Activated effector memory CD4-positive, alpha-beta T cell treated with anti-CD3 and anti-CD28 coated beads, Interleukin-2, amount 50 U/mL, for 16 hours (primary cell): ENCODE measurements at places on chromosomes 2 and 18.

DNA sequence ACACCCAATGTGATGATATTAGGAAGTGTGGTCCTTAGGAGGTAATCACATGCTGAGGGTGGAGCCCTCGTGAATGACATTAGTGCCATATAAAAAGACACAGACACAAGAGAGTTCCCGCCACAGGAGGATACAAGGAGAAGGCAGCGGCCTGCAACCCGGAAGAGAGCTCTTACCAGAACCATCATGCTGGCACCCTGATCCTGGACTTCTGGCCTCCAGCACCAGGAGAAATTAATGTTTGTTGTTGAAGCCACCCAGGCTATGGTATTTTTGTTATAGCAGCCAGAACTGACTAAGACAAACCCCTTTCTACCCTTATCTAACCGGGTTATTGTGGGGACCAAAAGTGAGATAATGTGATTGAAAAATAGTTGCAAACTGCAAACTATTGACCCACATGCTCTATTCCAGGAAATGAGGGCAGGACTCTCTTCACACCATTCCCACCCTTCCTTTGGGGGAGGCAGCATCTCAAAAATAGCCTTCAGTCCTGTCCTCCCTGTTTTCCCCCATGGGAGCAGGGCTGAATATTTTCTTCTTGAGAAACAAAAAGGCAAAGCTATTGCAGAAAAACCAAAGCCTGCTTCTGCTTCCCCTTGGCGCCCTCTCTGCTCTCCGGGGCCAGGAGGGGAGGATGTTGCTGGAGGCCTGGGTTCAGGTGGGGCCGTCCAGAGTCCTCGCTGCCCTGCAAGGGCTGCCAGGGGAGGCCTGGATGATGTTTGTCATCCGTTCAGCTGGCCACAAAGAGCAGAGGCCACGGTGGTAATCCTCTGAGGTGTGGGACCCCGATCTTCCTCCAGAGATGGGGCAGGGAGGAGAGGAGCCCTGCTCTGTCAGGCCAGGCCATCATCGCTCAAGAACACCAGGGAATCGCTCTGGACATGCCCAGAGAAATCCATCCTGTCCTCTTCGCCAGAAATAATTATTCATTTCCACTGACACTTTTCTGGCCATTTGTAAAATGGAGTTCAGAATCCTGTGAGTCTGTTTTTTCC, 73.8 kb upstream of the HAAO start:
- peak; percentile 30 for DNase-seq

- no peak for DNase-seq
Measured at GRCh38 chr2:166057370-166058164, 70.3 kb downstream of the SCN1A start.

DNA sequence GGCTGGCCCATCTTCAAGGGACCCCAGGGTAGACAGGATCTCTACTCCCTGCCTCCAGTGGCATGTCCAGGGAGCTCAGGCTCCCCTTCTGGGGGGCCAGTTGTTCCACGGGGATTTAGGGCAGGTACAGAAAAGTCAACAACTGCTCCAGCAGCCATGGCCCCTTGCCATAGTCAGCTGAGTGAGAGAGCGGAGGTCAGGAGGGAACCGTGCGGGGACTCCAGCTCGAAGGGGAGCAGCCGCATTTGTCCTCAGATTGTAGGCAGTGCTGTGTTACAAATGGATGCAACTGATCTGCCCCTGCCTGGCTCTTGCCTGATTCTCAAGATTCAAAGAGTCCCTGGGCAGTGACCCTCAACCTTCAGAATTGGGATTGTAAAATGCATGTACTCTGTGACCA, 49.9 kb downstream of the ITGB1BP1 start:
- DNase-seq: no peak

DNA sequence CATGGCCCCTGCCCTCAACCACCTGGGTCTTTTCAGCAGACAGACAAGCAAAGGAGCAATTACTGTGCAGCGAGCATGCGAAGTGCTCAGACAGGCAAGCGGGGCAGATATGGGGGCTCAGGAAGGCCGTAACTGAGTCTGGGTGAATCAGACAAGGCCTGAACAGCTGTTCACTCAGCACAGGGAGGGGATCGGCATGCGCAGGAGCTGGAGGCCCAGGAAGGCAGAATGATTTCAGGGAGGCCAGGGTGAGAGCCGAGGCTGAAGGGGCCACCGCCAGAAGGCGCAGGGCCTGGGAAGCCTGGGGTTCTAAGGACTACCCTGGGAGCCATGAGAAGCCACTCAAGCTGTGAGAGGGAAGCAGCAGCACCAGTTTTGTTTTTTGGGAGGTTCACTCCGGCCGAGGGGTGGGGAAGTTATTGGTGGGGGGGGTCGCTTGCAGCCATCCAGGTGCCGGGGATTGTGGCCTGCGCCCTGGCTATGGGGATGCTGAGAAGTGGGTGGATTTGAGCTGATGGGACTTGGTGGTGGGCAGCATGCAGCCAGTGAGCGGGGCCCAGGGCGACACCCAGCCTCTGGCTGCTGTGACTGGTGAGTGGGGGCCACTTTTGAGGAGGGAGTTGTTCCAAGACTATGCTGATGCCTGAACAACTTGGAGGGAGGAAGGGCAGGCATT, 132.2 kb downstream of the TSN start:
- DNase-seq: no peak

DNA sequence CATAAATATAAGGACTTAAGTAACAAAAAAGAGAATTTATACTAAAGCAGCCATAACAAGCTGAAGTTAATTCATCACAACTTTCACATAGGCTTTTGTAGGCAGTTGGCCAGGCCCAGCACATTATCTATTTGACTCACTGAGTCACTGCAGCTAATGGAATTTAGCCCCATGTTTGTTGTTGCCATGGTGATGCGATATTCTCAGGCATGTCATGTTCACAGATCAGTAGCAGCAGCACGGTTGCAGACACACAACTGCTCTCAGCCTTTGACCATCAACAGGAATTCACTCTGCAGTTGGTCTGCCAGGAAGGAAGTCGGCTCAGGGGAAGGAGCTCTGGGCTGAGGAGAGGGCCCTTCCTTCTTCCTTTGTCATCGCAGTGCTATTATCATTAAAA, 639.8 kb downstream of the TMEM182 start:
- DNase-seq: no peak

DNA sequence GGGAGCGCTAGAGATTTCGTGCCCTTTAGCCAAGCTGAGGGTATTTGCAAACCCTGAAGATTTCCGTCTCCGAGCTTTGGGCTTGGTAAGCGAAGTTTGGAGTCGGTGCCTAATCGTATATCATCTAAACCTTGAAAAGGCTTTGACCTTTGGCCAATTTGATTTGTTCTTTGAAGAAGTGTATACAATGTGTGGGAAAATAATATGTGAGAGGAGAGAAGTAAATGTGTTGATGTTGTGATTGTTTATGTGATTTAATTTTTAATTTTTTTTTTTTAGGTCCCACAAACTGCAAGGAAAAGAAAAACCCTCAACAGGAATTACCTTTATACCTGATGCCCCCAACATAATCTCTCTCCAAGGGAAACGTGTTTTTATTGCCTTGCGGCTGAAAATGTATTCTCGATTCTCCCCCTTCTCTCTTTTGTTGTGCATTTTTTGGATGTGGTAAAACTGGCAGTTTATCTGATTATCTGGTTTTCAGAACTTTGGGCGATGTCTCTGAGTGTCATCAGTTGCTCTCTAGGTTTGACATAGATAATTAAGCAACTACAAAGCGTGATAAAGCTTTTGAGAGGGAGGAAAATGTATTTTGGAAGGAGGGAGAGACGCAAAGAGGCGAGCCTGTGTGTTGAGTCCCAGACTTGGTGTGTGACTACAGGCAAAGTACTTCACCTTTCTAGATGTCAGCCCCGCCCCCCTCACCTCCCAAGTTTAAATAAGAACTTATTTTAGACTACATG, 912 bp upstream of the FBXO11 start:
- peak; percentile 80 for DNase-seq

- no peak for DNase-seq
Measured at GRCh38 chr2:113281910-113282746, 3.4 kb upstream of the PAX8 start.

DNA sequence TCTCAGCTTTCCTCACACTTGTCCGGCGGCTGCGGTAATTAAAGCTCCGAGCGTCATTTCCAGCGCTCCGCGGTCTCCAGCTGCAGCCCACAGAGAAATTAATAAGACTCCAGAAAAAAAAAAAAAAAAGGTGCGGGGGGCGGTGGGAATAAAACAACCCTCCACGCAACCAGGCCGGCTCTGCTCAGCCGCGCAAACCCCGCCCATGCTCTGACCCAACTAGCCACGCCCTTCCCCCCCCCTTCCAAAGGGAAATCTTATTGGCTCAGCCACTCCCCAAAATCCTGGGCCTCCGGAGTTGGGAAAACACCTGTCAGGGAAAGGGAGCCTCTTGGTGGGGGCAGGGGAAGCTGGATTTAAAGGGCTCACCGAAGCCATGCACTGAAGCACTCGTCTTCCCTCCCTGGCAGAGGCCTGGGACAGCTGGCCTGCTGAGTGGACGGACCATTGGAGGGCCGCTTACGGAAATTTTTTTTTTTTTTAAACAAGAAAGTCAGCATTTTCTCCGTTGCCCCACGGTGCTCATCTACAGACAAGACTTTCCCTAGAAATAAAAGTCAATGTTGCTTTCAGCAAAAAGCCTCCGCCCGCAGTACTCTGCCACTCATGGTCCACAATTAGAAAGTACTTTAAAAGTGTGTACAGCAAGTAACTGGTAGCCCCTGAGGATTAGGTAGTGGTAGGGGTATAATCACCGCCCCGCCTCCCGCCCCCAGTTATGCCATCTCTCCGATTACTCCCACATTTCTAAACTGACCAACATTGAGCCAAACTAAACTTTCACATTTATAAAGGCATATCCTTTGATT, 674 bp upstream of the ERBB4 start:
- no peak for DNase-seq
